ENCODE measurements at places on chromosomes 5 and 9.

DNA sequence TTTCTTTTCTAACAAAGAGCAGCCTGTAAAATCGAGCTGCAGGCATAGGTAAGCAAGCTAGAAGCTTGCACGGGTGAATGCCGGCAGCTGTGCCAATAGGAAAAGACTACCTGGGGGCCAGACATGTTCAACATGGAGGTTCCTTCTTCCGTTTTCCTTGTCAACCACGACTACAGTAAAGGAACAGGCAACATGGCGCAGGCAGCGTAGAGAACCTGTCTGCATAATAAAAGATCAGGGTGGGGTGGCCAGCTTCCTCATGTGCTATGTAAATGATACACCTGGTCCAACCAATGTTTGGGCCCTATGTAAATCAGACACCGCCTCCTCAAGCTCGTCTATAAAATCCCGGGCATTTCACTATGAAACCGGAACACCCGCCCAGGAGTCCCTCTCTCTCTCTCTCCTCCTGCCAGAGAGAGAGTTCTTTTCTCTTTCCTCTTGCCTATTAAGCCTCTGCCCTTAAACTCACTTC lies 103.8 kb upstream of the LIFR start:
- DNase-seq = peak; percentile 98

DNA sequence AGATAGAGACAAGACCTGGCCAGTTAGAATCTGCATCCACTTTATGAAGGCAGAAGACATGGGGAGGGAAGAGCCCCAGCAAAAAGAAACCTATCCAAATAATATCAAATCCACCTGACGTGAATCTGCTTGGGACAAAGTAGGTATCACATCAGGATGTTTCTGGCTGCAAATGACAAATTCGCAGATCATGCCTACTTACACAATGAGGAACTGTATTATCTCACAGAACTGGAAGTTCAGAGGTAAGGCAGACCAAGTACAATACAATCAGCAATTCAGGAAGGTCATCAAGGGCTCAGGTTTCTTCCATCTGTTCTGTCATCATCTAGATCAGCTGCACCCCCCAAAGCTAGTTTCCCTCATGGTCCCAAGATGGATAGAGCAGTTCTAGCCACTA lies 13.2 kb upstream of the NR4A3 start:
- no peak for DNase-seq

GRCh38 chr5:123047706-123048105 lies 11.2 kb upstream of the PPIC start:
- DNase-seq = no peak

DNA sequence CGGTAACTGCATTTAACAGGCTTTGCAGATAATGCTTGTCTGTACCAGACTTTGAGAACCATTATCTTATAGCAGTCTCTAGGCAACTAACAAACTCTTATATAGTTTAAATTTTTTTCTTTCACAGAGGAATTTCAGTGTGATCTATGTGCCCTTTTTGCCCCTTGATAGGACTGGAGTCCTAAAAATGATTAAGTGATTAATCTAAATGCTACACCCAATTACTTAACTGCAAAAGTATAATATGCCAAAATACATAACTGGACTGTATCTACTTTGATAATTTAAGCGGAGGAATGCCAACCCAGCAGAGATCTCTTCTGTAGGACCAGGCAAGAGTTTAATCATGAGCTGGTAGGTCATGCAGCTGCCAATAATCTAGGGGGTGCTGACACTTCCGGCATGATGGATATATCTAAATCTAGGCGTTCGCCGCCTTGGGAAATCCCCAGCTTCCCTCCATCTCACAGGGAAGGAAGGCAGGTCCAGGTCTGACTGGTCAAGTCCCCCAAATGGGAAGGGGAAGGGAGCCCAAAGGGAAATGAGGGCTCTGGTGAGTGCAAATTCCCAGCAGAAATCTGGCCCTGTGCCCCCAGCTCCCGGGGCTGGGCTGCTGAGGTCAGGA lies 205.6 kb downstream of the GAPVD1 start:
- DNase-seq = no peak

GRCh38 chr5:16508730-16509531 lies 43.3 kb upstream of the ZNF622 start:
- DNase-seq = no peak

DNA sequence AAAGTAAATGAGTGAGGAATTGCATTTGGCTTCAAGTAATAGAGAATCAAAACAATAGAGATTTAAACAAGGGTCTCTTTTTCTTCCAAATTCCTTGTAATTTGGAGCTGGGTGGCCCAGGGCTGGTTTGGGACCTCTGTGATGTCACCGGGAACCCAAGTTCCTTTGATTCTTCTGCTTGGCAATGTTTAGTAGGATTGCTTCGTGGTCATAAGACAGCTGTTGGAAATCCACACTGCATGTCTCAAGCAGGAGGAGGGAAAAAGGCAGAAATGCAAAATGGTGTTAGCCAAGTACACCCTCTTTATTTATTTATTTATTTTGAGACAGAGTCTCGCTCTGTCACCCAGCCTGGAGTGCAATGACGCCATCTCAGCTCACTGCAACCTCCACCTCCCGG lies 72.6 kb upstream of the IL12B start:
- DNase-seq = no peak

- peak; percentile 32 for DNase-seq
These were observed 31.1 kb downstream of the MORN5 start for GRCh38 chr9:122190597-122191381.

- no peak for DNase-seq
These were observed 749.6 kb upstream of the DMAC1 start for GRCh38 chr9:8549214-8549613.

GRCh38 chr5:154480847-154481246 lies 2.8 kb upstream of the HAND1 start:
- DNase-seq = no peak

- no peak for DNase-seq
These were observed 128.6 kb downstream of the SPATA31D1 start for GRCh38 chr9:82117026-82117811.

- DNase-seq = no peak
These were observed 87.2 kb downstream of the CSNK1G3 start for GRCh38 chr5:123599171-123599570.

DNA sequence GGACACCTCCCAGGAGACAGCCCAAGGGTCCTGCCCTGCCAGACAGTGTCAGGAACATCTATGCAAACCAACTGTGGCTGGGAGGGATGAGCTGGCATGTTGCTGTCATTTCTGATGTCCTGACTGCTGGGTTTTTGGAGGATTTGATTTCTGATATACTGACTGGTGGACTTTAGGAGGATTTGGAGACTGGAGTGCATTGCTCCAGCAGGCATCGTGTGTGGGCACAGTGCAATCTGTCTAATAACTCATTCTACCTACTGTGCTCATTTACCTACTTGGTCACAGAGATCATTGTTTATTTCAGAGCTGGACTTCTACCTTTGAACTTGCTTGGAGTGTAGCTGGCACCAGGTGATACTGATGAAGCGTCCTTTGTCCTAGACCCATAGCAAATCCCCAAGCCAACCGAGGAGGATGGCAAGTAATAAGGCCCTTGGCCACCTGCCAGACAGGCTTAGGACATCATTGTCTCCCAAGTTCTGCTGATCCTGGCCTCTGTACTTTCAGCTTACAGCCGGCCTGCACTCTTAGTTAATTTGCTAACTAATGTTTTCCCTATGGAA lies 124.3 kb upstream of the ICE1 start:
- no peak for DNase-seq

- no peak for DNase-seq
These were observed 41.5 kb upstream of the ANKH start for GRCh38 chr5:14913096-14913495.

DNA sequence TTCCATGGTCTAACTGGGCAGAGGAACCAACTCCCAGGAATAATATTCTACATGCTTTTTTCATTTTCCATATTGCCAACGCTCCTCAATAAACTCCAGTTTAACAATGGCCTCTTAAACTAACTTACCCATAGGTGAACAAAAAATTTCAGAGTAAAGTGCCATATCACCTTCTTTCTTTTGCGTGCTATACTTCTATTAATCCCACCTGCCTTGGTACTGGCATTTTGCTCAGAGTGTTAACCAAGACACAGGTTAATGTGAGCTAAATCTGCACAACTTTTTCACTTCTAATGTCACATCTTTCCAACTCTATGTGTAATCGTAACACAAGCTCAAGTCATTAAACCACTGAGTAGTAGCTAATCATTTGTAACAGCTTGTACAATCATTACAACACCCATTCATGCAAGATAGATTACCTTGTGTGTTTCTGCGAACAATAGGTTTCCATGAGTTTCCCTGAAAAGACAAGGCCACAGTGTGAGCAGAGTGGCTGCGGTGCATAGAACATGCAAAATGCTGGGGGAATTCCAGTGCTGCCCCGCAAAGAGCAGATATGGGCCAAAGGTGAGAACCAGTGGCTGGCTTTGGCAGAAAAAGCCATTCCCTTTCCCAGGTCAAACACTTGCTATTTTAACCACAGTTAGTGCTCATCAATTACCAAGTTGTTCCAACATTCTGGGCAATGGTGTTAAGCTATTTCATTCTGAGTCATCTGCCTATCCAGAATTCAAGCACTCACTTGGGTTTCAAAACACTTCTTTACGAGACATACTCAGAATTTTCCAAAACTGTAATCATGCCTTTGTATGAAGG lies 42.8 kb downstream of the TIMD4 start:
- DNase-seq = no peak

DNA sequence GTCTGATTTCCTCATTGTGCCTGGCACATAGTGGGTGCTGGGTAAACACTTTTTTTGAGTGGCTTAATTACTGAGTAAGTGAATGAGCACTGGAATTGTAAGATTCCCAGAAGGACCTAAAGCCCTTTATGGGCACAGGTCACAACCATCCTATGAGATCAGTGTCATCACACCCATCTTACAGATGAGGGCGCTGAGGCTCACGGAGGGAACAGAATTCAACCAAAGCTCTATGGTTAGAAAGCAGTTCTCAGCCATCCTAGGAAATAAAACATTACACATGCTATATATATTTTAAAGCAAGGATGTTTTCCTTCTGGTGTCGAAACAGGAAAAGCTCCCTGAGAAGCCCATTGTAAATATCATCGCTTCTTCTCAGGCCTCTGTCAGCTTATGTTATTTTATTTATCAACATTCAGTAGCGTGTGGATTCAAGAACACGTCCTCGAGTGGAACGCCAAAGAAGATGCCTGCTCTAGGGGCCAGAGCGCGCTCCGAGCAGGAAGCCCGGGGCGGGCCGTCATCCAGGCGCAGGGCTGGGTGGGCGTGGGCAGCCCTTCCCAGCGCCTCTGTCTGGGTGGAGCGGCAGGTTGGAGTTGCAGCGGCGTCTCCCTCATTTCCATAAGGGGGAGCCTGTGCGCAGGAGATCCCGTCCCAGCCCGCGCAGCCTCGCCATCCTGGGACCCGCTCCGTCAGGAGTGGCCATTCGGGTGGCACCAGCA lies 155.8 kb upstream of the SMIM23 start:
- no peak for DNase-seq

DNA sequence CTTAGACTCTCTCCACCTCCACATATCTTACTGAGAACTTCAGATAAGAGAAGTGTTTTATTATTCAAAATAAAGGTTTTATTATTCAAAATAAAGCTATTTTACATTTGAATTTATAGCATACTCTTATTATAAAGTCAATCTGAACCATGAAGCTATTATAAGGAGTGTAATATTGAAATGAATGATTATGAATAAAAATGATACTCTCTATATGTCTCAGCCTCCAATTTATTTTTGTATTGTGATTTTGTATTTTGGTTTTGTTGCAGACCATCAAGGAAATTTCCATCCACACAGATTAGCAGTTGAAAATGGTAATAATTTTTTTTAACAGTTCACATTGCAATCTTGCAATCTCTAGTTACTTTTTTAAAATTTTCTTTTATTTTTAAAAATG lies 10.2 kb downstream of the FOCAD start:
- no peak for DNase-seq

DNA sequence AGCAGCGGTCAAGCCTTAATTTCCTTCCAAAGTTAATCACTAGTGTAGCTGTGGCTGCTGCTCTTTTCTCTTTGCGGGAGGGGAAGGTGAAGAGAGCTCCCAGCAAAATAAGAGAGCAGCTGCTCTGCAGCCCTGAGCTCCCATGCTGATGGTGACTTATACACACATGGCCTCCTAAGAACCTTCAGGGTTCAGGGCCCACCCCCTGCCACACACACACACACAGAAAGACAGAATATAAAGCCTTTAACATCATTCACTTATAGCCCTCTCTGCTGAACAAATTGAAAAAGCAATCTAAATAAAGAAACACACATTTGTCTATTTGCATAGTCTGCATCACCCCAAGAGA lies 43.6 kb downstream of the GAS1 start:
- no peak for DNase-seq

GRCh38 chr9:109289186-109289585 lies 31.7 kb downstream of the EPB41L4B start:
- DNase-seq = peak; percentile 57

DNA sequence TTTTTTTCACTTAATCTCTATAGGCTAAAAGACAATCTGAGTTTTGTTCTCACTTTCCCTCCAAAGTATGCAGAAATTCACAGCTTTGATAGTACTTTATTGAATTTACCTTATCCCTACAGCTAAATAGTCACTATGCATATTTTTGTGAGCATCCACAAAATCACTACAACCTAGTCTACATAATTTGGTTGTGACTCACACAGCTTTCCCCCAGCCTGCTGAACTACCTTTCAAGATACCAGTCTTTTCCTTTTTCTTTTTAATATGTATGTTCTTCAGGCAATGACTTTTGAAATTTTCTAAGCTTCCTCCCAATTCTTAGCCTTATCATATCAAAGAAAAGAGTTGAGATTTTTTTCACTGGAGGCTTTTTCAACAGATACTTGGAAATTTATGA lies 347.3 kb upstream of the CDH6 start:
- DNase-seq = no peak

DNA sequence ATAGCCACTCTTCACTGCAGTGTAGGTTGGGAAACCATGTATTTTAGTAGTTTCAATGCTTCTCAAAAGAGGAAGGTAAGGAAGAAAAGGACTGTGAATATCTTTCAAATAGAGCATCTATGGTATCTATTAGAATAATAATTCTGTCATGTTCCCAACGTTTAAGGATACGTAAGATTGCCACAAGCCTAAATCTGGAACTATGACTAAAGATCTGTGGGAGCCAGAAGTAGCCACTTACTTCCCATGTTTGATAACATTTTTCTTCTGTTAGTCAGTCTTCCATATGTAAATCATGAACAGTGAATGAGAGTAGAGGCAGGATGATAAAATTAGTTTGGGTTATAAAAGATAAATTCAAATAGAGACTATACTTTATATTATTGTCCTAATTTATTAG lies 16.3 kb upstream of the MROH2B start:
- DNase-seq = no peak

DNA sequence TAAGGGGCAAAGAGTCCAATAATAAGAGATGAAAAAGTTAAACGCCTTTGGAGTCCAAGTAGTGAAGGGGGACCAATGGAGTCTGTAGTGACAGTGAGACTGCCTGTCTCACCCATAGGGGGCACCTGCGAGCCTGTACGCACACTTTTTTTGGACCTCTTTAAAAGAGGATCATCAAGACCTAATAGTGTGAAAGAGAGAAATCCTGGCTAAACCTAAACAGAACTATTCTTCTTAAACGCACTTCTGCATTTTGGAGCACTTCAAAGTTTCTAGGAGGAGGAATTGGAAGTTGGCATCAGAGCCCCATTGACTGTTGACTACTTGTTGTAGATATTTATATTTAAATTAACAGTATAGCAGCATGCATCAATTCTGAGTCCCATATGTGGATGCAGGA lies 636.1 kb upstream of the KLF4 start:
- no peak for DNase-seq

GRCh38 chr5:74543162-74543995 lies 97.1 kb downstream of the ENC1 start:
- DNase-seq = no peak

- no peak for DNase-seq
These were observed 421.5 kb upstream of the DAP start for GRCh38 chr5:11182441-11183080.

- no peak for DNase-seq
These were observed 23.6 kb downstream of the MARCHF6 start for GRCh38 chr5:10377081-10377480.
